ENCODE measurements at places on chromosomes 6 and 20.

DNA sequence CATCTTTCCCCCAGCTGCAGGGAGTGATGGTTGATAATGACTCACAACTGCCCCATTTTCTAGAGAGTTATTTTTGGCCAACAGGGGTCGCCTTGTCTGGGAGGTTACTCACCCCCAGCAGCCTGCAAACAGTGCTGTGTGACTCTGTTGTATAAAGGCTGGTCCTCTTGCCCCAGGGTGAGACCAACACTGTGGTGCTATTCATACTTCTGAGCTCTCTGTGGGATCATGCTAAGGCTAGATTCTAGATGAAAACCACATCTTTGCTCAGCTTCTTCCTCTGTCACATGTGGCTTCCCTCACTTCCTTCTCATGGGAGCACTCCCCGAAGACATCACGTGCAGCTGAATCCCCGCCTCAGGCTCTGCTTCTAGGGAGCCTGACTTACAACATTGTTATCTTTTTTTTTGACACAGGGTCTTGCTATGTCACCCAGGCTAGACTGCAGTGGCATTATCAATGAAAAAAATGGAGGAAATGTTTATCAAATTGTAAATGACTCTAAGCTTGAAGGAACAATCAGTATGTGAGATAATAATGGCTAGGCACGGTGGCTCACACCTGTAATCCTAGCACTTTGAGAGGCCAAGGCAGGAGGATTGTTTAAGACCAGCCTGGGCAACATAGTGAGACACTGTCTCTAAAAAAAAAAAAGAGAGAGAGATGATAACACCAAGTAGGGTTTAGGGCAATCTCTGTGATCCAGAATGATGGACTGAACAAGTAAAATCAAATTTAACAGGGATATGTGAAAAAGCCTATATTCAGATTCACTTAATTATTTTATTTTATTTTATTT, 55.7 kb upstream of the SLC23A2 start:
- peak; percentile 29 for DNase-seq

DNA sequence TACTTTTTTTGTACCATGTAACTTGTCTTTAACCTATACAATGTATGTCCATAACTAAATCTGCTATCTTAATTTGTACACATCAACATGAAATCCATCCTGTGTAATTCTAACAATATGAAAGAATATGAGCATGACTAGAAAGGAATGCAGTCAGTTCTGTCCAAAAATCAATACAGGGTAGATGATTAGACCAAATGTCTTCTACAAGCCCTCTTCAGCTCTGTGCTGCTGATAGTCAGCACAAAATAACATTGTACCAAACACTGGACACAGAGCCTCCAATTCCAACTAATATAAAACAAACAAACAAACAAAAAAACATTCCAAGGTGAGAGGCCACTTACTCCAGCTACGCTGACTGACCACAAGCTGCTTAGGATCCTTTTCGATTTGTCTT, 301.4 kb upstream of the IRAK1BP1 start:
- DNase-seq = no peak

GRCh38 chr6:38086346-38086745, 266.8 kb downstream of the ZFAND3 start:
- no peak for DNase-seq

GRCh38 chr6:26187981-26188635, 100.9 kb downstream of the HFE start:
- peak; percentile 51 for DNase-seq

DNA sequence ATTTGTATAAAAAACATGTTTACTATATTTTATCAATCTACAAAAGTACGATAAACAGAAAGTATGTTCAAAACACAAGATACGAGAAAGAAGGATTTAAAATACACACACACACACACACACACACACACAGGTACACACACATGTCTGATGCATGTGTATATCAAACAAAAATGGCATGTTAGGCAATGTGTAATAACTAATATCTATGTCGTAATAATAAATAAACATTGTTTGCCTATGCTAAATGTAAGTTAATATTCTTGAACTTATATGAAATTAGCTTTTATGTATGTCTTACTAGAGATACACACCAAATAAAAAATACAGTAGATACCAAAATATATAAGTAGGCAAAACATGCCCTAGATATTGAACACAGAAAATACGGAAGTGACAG, 894.9 kb downstream of the EYS start:
- no peak for DNase-seq

DNA sequence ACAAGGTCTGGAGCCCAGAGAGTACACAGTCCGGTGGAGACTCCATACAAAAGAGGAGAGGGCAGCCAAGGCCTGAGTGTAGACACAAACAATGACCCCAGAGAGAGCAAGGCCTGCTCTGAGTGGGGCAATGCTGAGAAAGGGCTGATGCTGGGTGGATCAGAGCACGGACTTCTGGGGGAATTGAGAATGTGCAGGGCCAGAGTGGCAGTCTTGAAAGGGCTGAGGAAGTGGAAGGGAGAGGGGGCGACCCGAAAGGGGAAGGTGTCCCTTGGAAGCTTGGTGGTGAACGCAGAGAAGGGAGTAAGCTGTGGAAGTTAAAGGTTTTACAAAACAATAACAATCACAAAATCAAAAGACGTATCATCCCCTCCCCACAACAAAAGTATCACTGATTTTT, 12.0 kb upstream of the GRM4 start:
- no peak for DNase-seq

GRCh38 chr6:28922004-28922820, 1.6 kb downstream of the TRIM27 start:
- DNase-seq = peak; percentile 82

- DNase-seq = peak; percentile 88
These were observed 972.0 kb upstream of the CITED2 start for GRCh38 chr6:140346428-140346827.

- no peak for DNase-seq
These were observed 103.7 kb downstream of the OGFRL1 start for GRCh38 chr6:71392276-71392675.

DNA sequence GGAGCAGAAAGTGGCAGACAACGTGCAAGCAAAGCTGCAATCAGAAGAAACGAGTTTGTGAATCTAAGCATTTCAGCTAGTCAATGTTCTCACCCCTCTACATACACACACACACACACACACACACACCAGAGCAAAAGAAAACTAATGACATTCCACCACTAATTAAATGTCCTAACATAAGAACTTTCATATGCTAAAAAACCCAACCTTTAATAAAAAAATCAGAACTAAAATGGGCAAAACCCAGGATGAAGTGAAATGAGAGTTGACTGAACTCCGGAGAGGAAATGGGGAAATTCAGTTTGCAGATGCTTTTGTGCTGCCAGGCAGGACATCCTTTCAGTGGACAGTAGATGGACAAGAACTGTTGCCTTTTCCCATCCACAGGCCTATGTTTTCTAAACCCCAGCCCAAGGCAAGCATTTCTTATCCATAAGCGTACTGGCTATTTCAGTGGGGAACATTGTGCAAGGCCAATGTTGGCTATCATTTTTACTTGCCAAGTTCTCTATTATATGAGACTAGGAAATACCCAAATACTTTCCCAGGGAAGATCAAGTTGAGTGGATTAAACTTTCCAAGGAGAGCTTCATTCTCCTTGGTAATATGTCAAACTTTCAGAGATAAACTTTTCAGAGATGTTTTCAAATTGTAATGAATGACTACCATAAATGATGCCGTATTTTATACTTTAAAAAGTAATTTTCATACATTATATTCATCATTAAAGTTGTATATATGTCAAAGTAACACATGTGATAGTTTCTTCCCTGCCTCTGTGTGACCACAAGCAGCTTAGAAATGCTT, 27.3 kb downstream of the RIN2 start:
- peak; percentile 80 for DNase-seq

- no peak for DNase-seq
These were observed 108.9 kb upstream of the DST start for GRCh38 chr6:56751604-56752003.

Measured in amniotic epithelial cell (primary cell).